ENCODE measurements at places on chromosomes 5 and 9.
A peak's percentile ranks its signal among the peaks of the same experiment; 100 is the strongest.

DNA sequence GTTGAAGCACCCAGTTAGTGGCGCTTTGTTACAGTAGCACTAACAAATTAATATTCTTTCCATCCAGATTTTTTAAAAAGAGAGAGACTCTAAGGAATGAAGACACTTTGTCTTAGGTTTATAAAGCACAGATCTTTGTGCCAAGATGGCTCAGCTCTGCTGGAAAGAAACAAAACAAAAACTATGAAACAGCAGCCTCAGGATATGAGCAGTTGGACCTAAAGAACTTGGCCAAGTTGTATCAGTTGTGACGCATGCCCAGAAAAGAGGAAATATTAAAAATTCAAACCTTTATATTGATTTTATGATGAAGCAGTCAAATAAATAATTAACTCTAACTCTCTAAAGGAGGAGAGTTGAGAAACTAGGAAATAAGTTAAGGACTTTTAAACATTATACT, 427.2 kb downstream of the SPOCK1 start:
- no peak for DNase-seq

GRCh38 chr9:136275655-136276429, 28.1 kb downstream of the CCDC187 start:
- DNase-seq, result no peak

GRCh38 chr5:21823588-21823987, 1029.6 kb downstream of the CDH12 start:
- no peak for DNase-seq

- no peak for DNase-seq
Measured at GRCh38 chr5:5380298-5380697, 42.2 kb upstream of the ICE1 start.

DNA sequence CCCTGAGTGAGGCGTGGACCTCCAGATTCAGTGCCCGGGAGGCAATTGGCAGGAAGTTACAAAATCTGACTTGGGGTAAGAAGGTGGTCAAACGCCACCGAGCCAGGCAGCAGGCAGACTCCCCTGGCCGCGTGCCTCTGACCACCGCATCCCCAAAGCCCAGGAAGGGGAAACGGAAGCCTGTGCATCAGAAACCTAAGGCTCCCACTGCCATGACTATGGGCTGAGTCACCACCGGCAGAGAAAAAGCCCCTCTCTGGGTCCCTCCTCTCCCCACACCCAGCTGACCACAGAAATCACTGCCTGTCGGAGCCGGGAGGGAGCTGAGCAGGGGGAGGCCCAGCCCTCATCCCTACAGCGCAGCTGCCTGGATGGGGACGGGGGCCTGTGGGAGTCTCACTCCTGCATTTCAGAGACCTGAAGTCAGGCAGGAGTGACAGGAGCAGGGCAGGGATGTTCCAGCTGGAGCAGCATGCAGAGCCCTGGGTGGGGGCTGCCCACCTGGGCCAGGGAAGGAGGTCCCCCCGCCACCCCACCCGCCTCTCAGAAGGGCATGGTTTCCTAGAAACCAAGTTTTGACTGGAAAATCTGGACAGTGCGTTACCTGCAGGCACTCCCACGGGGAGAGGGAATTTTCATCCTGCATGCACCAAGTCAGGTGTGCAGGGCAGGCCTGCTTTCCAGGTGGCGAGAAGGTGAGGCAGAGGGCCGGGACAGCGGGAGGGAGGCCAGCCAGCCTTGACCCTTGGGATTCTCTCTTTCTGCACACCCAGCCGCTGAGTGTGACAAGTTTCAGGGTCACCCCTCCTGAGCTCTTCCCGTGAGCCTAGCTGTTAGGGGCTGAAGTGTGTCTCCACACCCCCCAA, 68.2 kb downstream of the LRSAM1 start:
- peak; percentile 67 for DNase-seq
